ENCODE measurements at places on chromosomes 3 and 15.

DNA sequence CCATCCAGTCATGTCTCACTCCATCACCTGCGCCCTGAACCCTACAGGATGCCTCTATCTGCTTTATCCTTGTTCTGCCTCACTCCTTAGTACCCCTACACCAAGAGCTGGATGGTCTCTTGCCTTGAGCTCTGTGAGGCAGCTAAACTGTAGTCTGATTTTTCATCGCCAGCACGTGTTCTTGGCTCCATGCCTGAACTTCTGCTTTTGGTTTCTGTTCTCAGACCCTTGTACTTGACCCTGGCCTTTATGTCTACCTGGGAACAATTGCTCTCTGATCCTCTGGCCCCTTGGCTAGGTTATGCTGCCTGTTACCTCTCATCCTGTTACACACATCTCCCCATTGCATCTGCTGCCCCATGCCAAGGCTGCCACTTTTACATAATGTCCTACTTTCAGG is 318.0 kb upstream of the LMCD1 start:
- DNase-seq = no peak

GRCh38 chr3:155462672-155463071 is 169.2 kb upstream of the STRIT1 start:
- no peak for DNase-seq

- no peak for DNase-seq
These were observed 350.6 kb downstream of the PLCL2 start for GRCh38 chr3:17235310-17235709.

GRCh38 chr3:9623148-9623547 is 26.2 kb upstream of the MTMR14 start:
- DNase-seq = no peak

- no peak for DNase-seq
These were observed 85.6 kb downstream of the OSBPL10 start for GRCh38 chr3:31895471-31895870.

GRCh38 chr3:169835533-169835932 is 22.8 kb upstream of the LRRC34 start:
- DNase-seq = no peak

DNA sequence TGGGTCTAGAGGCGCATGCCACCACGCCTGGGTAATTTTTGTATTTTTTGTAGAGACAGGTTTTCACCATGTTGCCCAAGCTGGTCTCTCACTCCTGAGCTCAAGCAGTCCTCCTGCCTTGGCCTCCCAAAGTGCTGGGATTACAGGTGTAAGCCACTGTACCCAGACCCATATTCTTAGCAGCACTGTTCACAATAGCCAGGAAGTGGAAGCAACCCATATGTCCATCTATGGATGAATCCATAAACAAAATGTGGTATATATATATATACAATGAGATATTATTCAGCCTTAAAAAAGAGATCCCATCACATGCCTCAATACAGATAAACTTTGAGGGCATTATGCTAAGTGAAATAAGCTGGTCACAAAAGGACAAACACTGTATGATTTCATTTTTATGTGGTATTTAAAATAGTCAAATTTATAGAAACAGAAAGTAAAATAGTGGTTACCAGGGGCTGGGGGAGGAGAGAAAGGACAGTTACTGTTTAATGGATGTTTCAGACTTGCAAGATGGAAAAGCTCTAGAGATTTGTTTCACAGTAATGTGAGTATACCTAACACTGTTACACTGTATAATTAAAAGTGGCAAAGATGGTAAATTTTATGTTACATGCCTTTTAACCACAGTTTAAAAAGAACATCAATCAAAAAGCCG is 35.7 kb upstream of the GRAMD1C start:
- no peak for DNase-seq

DNA sequence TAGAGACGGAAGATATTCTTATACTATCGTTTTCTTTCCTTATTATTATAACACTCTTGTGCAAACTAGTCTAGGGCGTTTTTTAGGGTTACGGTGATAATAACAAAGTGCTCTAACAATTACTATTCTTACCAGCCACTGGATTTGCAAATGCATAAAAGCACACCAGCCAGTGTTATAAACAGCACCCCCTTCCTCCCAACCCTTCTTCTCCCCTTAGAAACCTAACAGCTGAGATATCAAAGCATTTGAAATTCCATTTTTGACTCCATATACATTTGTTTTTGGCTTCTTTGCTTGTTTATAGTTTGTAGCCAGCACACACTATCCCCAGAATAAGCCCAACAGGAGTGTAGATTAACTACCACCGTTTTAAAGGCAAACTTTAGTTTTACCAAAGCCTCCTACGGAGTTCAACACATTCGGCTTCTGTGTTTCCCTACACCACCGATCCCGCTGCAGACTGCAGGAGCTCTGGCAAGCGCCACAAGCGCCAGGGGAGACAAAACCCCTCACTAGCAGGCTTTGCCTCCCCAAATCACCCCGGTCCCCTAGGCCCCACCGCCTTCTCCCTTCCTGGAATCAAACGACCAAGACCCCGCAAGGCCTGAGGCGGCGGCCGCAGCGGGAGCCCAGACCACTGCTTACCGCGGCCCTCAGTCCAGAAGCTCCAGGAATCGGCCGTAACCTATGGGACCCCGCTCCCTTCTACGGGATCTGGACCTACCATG is 461 bp downstream of the COPB2 start:
- no peak for DNase-seq

- no peak for DNase-seq
These were observed 82.7 kb upstream of the CHD2 start for GRCh38 chr15:92817339-92817886.

DNA sequence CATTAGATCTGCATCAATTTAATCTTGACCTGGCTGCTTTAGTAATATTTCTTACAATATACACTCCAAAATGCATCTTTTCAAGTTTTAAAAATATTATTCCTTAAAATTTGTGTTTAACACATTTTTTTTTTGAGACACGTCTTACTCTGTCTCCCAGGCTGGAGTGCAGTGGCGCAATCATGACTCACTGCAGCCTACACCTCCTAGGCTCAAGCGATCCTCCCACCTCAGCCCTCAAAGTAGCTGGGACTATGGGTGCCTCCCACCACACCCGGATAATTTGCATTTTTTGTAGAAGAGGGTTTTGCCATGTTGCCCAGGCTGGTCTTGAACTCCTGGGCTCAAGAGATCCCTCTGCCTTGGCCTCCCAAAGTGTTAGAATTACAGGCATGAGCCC is 73.6 kb downstream of the ETV5 start:
- DNase-seq = no peak

- DNase-seq = no peak
These were observed 160.1 kb downstream of the MFSD1 start for GRCh38 chr3:158961911-158962310.

DNA sequence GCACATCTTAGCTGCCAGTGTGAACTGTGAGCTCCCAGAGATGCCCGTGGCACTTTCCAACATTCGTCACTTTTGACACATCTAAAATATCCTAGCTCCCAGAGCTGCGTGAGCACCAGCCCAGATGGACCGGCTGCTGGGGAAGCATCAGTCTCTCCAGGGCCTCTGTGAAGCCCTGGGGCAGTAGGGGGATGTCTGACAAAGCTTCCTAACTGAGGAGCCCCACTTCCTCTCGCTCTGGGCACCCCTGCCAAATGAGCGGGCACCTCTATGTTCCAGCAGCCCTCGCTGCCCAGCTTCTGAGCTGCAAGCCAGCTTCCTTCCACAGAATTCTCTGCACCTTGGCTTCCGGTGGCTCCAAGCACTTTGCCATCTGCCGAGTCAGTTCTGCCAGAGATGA is 91.1 kb downstream of the LIPC start:
- DNase-seq = no peak

GRCh38 chr15:35161694-35162093 is 76.6 kb upstream of the NANOGP8 start:
- DNase-seq = no peak

GRCh38 chr15:51861557-51862359 is 32.3 kb downstream of the TMOD3 start:
- DNase-seq = no peak

DNA sequence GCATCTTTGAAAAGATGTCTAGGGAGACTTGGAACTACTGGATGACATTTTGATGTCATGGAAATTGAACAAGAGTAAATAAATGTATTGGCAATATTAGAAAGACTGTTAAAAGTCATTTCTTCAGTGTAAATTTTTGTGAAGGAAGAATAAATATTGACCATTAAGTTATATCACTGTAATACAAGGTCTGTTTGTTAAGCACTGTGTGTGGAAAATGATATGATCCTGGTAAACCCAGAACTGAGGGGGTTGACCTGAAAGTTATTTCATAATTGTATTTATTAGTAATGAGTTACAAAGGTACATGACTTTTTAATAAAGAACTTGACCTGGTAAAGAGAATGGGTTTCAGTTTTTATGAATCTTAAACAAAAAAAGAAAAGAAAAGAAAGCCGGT is 106.6 kb downstream of the B3GALNT1 start:
- DNase-seq = no peak

- peak; percentile 1 for DNase-seq
These were observed 158.0 kb downstream of the CDIN1 start for GRCh38 chr15:36737430-36737891.

- DNase-seq = no peak
These were observed 18.5 kb upstream of the C3orf22 start for GRCh38 chr3:126577261-126577660.

- DNase-seq = no peak
These were observed 9.6 kb downstream of the DNAJB8 start for GRCh38 chr3:128456776-128457715.

GRCh38 chr15:80214910-80215309 is 37.1 kb downstream of the CTXND1 start:
- no peak for DNase-seq

- DNase-seq = no peak
These were observed 490.2 kb downstream of the CNTN6 start for GRCh38 chr3:1583044-1583443.

DNA sequence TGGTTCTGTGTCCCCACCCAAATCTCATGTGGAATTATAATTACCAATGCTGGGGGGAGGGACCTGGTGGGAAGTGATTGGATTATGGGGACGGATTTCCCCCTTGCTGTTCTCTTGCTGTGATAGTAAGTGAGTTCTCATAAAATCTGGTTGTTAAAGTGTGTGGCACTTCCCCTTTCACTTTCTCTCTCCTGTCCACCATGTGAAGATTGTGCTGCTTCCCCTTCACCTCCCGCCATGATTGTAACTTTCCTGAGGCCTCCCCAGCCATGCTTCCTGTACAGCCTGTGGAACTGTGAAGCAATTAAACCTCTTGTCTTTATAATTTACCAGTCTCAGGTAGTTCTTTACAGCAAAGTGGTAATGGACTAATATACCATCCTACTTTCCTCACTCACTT is 289.6 kb downstream of the EFHB start:
- no peak for DNase-seq
